ENCODE measurements at places on chromosomes 13 and 19. TPM values are rescaled to one million over a fixed set of nuclear protein-coding genes. Genes with fewer than 3 reads are reported as not detected.

DNA sequence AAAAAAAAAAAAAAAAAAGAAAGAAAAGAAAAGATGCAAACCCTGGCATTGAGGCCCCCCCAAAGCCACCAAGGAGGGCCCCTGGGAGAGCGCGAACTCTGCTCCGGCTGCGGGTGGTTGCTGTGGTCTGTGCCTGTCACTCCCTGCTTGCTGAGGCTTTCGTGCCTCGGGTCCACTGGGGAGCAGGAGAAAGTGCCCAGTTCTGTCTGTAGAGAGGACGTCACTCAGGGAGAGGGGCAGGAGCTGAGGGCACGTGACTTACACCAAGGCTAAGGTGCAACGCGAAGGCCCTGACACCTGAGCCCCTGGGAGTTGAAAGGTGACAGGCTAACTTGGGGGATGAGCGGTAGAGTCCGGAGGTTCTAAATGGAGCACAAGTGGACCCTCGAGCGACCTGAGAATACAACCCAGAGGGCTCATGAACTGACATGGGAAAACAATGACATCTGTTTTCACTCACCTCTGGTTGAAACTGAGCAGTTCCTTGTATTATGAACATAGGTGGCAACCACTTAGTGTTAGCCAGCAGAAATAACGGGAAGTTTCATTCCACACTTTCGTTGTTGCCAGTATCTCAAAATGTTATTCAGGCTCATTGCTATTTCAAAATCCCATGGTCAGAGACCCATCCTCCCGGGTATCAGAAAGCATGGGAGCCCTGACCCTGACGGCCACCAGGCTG, 69.2 kb upstream of the TM9SF2 start:
- no peak overlapping the region for H3K27ac ChIP-seq
- H3K4me3 ChIP-seq = no peak overlapping the region
- H3K4me1 ChIP-seq = peaks cover 16% of the 10 kb centered on the region
- H3K36me3 ChIP-seq = no peaks in the 10 kb centered on the region
- peaks cover 2% of the 10 kb centered on the region for H3K27me3 ChIP-seq

MIPEP gene
- total RNA-seq = 28.1 TPM

GRCh38 chr13:42312817-42313431, 41.0 kb downstream of the AKAP11 start:
- no peak for DNase-seq
- H3K4me3 ChIP-seq = no peak overlapping the region
- H3K27me3 ChIP-seq = no peaks in the 10 kb centered on the region

DNA sequence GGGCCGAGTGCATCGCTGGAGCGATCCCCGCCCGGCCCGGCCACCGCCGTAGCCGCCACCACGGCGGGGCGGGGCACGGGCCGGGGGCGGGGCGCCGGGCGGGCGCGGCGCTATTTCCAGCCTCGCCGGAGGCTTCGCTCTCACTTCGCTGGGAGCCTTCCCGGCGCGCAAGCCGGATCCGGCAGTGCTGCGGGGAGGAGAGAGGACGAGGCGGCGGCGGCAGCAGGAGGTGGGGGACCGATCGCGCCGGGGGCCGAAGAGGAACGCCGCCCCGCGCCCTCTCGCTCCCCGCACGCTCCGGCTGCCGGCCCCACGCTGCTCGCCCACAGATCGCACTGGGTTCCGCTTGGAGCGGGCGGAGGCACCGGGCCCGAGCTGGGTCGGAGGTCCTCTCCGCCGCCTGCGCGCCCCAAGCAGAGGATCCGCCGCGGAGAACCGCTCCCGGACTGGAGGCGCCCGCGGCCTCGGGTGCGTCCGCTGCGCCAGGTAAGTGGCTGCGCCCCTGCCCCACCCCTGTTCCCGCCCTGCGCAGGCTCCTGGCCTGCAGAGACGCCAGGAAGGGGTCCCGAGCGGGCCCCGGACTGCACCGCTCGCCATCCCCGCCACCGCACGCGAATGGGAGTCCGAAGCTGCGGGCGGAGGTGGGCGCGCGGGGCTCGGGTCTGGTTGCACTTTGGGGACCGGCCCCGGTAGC, at the start of gene CHST8:
Gene CHST8 (plus strand): TSS at position 143 of the 694 bp plus-strand sequence. CDS start 67,309 bp downstream, outside the sequence.
- peak; percentile 78 for DNase-seq
- H3K36me3 ChIP-seq = no peaks in the 10 kb centered on the region
- H3K27ac ChIP-seq = no peak within 1 kb of the TSS
- H3K4me1 ChIP-seq = peaks cover 38% of the 10 kb centered on the region
- H3K4me3 ChIP-seq = peak within 1 kb of the TSS; percentile 81

GRCh38 chr19:51274049-51274770, 23.3 kb downstream of the SIGLECL1 start:
- no peak overlapping the region for H3K4me3 ChIP-seq
- no peaks in the 10 kb centered on the region for H3K36me3 ChIP-seq
- peaks cover 15% of the 10 kb centered on the region for H3K4me1 ChIP-seq
- no peak for DNase-seq
- no peak overlapping the region for H3K27ac ChIP-seq

GRCh38 chr13:107767119-107767518, 448.2 kb downstream of the LIG4 start:
- no peak overlapping the region for H3K4me3 ChIP-seq
- H3K27ac ChIP-seq = no peak overlapping the region
- H3K27me3 ChIP-seq = no peaks in the 10 kb centered on the region
- peaks cover 28% of the 10 kb centered on the region for H3K4me1 ChIP-seq
- DNase-seq = no peak
- H3K36me3 ChIP-seq = 0 out of 2 replicates have a peak, but pooled peaks cover 3% of the 10 kb centered on the region

GRCh38 chr19:42330241-42330711, 4.8 kb downstream of the MEGF8 start:
- peak overlapping the region; percentile 27 for H3K4me3 ChIP-seq
- H3K36me3 ChIP-seq = no peaks in the 10 kb centered on the region
- H3K4me1 ChIP-seq = peaks cover 24% of the 10 kb centered on the region
- no peak for DNase-seq
- H3K27me3 ChIP-seq = no peaks in the 10 kb centered on the region

- H3K36me3 ChIP-seq = peaks cover 41% of the 10 kb centered on the region
- peaks cover 11% of the 10 kb centered on the region for H3K27me3 ChIP-seq
- no peak overlapping the region for H3K4me3 ChIP-seq
- H3K4me1 ChIP-seq = no peaks in the 10 kb centered on the region
These were observed 9.2 kb downstream of the ASF1B start for GRCh38 chr19:14127176-14127575.

GRCh38 chr13:61170856-61171255, 244.8 kb downstream of the PCDH20 start:
- no peak overlapping the region for H3K4me3 ChIP-seq
- no peak overlapping the region for H3K27ac ChIP-seq
- H3K27me3 ChIP-seq = no peaks in the 10 kb centered on the region
- DNase-seq = no peak
- peaks cover 16% of the 10 kb centered on the region for H3K36me3 ChIP-seq

FLT1 gene
- 66.8 TPM for total RNA-seq

- no peak for DNase-seq
- H3K36me3 ChIP-seq = peaks cover 35% of the 10 kb centered on the region
- peak overlapping the region; percentile 65 for H3K27ac ChIP-seq
- no peak overlapping the region for H3K4me3 ChIP-seq
These were observed 136.8 kb downstream of the TBC1D4 start for GRCh38 chr13:75345193-75345592.

GRCh38 chr13:72570019-72570418, 157.4 kb downstream of the MZT1 start:
- no peak overlapping the region for H3K4me3 ChIP-seq
- no peaks in the 10 kb centered on the region for H3K27me3 ChIP-seq
- no peaks in the 10 kb centered on the region for H3K36me3 ChIP-seq
- DNase-seq = no peak
- H3K27ac ChIP-seq = no peak overlapping the region

GRCh38 chr13:74761801-74762757, 627.9 kb upstream of the KLF12 start:
- DNase-seq = no peak
- H3K4me3 ChIP-seq = no peak overlapping the region
- no peaks in the 10 kb centered on the region for H3K27me3 ChIP-seq

CDX2 gene
- total RNA-seq = 0.11 TPM

QPCTL gene
- total RNA-seq = 27.5 TPM
